Stimulated activated CD4-positive, alpha-beta T cell treated with anti-CD3 and anti-CD28 coated beads, Interleukin-1b, Interleukin-23, amount 100 ng/mL, for 24 hours (primary cell): ENCODE measurements at places on chromosomes 6 and 20.
A peak's percentile ranks its signal among the peaks of the same experiment; 100 is the strongest.

- DNase-seq = no peak
Observed at GRCh38 chr6:157989541-157990289, 8.1 kb downstream of the SYNJ2 start.

- no peak for DNase-seq
Observed at GRCh38 chr6:39887692-39888450, 46.4 kb downstream of the MOCS1 start.

DNA sequence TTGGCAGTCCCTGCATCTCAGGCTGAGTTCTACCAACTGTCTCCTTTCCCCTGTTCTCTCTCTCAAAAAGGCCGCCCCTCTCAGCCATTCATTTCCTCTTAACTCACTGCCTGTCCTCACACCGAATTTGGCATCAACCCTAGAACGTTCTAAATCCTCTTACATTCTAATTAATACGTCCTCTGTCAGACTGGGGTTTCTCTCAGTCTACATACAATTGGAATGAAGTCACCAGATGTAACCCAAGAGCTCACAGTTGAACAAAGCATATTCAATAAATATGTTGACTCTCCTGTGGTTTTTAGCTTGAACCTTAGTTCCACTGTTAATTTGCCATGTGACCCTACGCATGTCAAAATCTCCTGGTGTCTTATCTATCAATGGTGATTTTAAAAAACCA lies 269.6 kb downstream of the CLIC5 start:
- DNase-seq = no peak

DNA sequence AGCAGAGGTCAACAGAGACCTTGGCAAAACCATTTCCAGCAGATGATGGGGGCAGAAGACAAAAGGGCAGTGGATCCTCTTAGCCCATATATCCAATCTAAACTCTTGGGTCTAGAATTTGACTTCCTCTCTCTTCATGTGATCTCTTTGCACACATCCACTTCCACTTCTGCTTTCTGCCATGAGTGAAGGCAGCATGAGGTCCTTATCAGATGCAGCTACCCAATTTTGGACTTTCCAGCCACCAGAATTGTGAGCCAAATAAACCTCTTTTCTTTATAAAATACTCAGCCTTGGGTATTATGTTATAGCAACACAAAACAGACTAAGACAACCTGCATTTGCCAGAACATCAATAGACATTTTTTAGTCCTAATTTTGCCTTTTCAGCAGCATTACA lies 191.6 kb downstream of the ADAT2 start:
- DNase-seq = no peak

GRCh38 chr20:5787796-5788165 lies 37.6 kb downstream of the SHLD1 start:
- no peak for DNase-seq

- no peak for DNase-seq
Observed at GRCh38 chr6:45438151-45438550, 60.4 kb upstream of the SUPT3H start.

GRCh38 chr20:6575912-6576401 lies 191.5 kb upstream of the BMP2 start:
- no peak for DNase-seq

- no peak for DNase-seq
Observed at GRCh38 chr20:38225900-38226263, 34.7 kb downstream of the KIAA1755 start.

- no peak for DNase-seq
Observed at GRCh38 chr6:72048080-72048479, 161.7 kb downstream of the RIMS1 start.

GRCh38 chr6:31815025-31815838 lies at the start of the genes HSPA1A and HSPA1L:
Gene HSPA1A (plus strand): TSS chr6:31815543. CDS start chr6:31815757, 214 bp downstream.
Gene HSPA1L (minus strand): TSS chr6:31815283. CDS start chr6:31811972, 3,311 bp downstream.
- peak; percentile 58 for DNase-seq

GRCh38 chr6:168393126-168393870 lies 47.7 kb upstream of the SMOC2 start:
- DNase-seq = no peak

DNA sequence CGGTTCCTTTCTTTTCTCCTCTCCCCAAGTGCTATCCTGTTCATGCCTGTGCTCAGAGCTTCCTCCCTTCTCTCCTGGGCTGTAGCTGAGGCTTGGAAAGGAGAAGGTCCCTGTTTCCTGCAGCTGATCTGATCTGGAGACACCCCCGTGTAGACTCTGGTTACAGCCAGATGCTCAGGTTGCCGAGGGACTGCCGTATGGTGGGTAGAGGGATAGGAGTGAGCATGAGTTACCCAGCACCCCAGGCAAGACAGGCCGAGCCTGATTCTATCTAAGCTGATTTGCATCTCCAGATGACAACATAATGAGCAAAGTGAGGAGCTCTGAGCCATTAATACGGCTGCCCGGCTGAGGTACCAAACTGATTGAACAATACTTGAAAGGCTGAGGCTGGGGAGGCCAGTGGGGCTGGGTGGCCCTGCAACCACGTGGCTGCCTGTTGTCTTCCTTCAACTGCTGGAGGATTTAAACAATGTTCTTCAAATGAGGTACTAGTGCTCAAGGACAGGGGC lies 91.8 kb downstream of the ASXL1 start:
- no peak for DNase-seq

DNA sequence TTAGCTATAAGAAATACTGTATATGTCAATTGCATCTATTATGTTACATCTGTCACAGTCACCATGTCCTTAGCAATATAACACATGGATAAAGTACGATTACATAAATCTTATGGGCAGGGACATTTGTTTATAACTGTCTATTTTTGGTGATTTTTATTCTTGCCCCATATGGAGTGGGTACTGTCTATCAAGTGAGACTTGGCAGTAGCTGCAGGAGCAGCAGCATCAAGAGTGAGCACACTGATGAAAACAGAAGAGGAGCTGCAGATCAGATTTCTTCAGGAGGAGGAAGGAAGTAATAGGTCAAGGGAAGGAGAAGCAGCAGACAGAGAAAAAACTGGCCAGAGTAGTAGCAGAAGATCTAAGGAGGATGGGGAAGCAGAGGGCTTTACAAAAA lies 516.7 kb downstream of the C6orf118 start:
- no peak for DNase-seq

DNA sequence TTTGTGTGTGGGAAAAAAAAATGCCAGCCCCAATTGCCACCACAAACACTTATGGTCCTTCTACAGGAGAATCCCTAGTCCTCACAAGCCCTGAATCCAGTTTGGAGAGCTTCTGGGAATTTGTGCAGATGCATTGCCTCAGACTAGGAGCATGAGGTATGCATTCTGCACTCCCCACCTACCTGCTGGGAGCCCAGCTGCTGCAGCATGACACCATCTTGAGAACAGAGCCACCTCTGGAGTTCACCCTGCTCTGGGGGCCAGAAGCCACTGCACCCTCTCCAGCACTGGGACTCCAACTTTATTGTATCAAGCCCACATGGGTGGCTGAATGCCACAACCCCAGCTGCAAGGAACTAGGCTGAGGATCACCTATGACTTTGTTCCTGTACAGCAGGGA lies 568.5 kb upstream of the ID4 start:
- no peak for DNase-seq

GRCh38 chr6:114649298-114649697 lies 306.5 kb upstream of the HS3ST5 start:
- no peak for DNase-seq

GRCh38 chr20:33836277-33836676 lies 25.1 kb downstream of the CHMP4B start:
- no peak for DNase-seq

- DNase-seq = no peak
Observed at GRCh38 chr6:14000901-14001300, 76.1 kb downstream of the RNF182 start.

DNA sequence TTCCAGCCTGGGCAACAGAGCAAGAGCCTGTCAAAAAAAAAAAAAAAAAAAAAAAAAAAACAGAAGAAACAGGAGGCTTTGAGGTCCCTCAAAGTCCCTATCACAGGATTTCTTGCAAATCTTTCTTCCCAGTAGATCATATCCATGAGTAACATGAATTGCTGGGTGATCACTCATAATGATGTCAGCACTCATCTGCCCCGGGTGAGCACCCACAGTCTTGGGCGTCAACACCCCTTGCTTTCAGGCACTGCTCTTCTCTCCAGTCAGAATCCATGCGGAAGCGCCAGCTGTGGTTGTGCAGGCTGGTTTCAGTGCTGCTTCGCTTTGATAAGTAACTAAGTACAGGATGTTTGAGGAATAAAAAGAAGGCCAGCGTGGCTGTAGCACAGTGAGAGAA lies 40.2 kb upstream of the INSM1 start:
- no peak for DNase-seq

- peak; percentile 80 for DNase-seq
Observed at GRCh38 chr6:35736253-35736894, 458 bp upstream of the ARMC12 start.

GRCh38 chr20:57089699-57090144 lies 176.7 kb downstream of the BMP7 start:
- peak; percentile 50 for DNase-seq

DNA sequence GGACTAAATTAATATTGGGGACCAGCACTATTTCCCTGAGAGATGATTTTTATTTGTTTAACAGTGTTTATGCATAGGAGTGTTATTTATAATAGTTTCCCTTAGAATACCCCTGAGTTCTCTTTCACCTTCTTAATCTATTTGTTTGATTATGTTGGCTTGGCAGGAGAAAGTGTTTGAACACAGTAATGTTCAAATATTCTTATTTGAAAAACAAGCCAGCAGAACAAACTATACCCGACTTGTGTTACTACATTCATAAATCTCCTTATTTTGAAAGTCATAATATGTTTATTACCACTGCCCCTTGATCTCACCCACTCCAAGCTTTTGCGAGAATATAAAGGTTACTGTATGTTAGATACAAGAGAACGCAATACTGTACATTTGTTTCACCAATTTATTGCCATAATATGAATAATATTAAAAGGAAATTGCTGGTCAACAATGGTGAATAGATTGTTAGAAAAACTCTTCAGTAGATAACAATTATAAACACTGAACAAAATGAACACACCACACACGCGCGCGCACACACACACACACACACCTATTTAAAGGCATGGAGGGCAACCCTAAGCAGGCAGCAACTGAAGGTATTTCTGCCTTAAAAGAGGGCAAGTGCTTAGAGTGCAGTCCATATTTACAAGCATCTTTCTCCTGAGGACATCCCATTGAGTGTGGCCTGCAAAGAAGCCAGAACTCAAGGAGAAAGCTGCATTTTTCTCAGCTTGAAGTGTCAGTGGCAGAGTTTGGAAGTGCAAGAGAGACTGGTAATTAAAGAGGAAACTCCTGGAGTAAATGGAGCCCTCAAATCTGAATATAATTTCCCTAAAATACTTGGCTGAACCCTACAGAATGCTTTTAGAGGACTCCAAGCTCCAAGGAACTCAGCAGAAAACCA lies 279.4 kb upstream of the MAN1A1 start:
- no peak for DNase-seq

DNA sequence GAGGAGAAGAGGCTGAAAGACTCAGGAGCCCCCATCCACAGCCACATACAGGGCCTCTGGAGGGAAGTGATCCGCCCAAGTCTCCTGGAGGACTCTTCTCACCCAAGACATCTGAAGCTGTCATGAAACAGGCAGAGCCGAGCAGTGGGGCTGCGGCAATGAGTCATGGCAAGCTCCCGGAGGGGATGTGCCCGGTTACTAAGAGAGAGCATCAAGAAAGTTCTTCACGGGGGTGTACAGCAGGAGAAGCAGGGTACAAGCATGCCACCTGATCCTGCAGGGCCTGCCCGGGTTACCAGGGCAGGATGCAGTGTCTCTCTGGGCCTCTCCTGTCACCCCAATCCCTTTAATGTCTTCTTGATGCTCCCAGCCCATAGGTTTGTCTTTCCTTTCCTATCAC lies 21.1 kb downstream of the TRIM26 start:
- no peak for DNase-seq

- DNase-seq = no peak
Observed at GRCh38 chr6:12760911-12761310, 44.3 kb downstream of the PHACTR1 start.

DNA sequence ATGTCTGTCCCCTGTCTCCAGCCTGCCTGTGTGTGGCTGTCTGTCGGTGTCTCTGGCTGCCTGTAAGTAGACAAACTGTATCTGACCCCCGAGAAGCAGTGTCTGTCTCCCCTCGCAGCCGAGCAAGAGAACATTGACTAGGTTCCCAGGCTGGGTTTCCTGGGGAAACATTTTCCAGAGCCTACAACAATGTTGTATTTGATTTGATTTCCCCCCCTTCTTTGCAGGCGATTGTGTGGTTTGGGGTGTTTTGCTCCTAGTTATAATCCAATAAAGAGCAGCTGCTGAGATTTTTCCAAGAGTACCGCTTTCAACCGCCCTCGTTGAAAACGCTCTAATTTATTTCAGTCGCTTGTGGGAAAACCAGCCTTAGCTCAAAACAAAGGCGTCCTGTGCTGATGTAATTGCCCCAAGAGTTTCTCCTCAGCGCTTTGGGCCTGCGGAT lies 92.6 kb downstream of the CDC5L start:
- no peak for DNase-seq

DNA sequence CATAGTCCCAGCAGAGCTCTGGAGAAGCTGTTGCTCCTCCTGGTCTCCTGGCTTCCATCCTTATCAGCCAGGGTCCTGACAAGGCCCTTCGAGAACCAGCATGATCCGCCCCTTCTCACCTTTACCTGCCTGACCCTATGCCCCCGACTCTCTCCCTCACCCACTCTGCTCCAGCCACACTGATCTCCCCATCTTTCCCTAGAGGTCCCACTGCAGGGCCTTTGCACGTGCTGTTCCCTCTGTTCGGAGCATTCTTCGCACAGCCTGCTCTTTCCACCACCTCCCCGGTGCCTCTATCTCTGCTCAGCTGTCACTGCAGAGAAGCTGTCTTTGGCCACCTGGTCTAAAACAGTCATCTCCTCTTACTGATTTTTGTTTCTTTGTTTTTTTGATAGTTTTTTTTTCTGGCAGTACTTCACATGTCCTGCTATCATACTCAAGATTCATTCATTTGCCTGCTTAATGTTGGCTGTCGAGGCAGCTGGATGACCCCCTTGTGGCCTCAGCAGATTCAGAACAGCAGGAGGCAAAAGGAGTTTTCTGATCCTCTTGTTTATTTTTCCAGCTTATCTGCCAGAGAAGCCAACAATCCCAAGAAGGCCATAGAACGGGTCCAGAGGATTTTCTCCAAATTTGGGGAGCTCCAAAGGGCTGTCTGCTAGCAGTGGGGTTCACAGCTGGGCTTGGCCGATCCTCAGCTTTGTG lies 1.6 kb upstream of the PTGIS start:
- no peak for DNase-seq

DNA sequence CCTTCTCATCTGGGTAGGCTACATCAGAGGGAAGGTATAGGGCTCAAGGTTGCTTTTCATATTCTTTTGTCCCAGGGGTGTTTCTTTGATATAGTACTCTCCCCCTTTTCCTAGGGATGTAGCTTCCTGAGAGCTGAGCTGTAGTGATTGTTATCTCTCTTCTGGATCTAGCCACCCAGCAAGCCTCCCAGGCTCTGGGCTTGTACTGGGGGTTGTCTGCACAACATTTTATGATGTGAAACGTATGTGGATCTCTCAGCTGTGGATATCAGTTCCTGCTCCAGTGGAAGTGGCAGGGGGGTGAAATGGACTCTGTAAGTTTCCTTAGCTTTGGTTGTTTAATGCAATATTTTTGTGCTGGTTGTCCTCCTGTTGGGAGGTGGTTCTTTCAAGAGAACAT lies 437.3 kb upstream of the SYNCRIP start:
- no peak for DNase-seq

GRCh38 chr6:1316489-1316971 lies 4.6 kb downstream of the FOXQ1 start:
- no peak for DNase-seq

GRCh38 chr6:21214738-21215448 lies 378.7 kb upstream of the SOX4 start:
- DNase-seq = no peak
